KG1 (cell line): ENCODE measurements at places on chromosomes 7 and 10.

GRCh38 chr7:102469351-102469971, 4.7 kb downstream of the LRWD1 start:
- DNase-seq: no peak

GRCh38 chr10:99368646-99369045, 39.5 kb downstream of the CNNM1 start:
- no peak for DNase-seq

DNA sequence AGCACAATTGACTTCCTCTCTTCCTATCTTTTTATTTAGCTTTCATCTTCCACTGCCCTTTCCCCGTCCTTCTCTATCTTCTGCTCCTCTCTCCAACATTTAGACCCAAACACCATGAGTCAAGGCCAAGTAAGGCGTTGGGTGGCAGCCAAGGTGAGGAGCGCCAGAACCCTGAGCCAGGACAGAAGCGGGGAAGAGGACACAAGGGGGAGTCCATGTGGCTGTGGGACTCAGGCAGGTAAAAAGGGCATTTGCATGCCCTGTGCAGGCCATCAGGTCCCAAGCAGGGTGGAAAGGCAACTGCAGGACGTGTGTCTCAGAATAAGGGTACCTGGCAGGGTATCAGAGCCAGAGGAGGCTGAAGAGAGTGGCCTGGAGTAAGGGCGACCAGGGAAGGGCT, 192.4 kb upstream of the PFKP start:
- no peak for DNase-seq

- DNase-seq: no peak
These were observed 1165.4 kb downstream of the XPNPEP1 start for GRCh38 chr10:108757946-108758345.

DNA sequence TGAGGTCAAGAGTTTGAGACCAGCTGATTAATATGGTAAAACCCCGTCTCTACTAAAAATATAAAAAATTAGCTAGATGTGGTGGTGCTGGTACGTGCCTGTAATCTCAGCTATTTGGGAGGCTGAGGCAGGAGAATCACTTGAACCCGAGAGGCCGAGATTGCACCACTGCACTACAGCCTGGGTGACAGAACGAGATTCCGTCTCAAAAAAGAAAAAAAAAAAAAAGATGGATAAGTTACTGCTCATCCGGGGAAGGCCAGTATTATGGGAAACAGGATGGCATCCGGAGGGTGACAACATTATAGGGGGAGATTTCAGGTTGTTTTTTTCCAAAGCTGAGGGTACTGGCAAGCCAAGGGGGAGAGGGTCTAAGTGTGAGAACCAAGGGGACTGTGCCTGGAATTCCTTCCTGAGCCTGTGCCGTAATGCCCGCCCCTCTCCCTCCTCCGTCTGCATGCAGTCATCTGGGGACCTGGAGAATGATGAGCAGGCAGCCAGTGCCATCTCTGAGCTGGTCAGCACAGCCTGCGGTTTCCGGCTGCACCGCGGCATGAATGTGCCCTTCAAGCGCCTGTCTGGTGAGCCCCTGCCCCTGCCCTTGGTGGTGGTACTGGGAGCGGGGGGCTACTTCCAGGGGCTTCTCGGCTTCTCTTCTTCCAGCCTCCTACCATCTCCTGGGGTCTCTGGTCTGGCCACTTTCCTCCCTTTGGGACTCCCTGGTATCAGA, 4.4 kb downstream of the LAMTOR4 start:
- DNase-seq: no peak

DNA sequence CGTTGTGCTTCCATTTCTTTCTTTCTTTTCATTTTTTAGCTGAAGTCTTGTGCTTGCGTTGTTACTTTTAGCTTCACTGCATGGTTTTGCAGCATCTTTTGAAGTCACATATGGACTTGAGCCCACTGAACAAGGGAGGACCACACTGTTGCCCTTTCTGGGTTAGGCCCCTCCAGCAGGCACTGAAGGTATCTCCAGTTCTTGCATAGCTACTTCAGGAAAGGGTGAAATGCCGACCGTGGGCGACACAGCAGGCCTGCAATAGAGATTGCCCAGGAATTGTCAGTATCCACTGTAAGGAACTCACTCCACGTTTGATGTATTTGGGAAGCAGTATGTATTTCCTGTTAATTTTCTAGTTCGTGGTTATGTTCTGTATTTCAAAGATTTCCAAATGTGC, 85.1 kb downstream of the WDR37 start:
- DNase-seq: no peak

DNA sequence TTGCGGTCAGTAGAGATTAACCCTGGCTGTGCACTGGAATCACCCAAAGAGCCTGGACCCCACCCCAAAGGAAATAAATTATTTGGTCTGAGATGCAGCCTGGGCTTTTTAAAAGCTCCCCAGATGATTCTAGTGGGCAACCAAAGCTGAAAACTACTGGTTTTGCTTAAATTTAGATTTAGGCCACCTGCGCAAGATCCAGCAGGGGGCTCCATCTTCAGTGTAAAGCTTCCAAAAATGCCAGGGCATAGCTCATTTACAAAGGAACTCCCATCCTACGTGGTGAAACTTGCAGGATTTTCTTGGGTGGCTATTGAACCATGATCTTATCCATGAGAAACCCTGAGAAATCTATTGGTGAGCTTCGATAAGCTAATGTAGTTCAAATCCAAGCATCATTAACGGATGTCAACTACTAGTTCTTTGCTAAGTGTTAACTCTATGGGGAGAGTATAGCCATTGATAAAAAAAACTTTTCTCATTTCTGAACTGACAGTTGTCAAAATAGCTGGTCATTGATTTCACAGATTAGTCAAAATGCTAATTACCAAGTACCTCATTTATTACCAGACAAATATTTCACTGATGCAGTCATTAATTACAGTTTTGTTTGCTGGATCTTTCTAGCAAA, 315.3 kb downstream of the LHFPL3 start:
- DNase-seq: no peak

GRCh38 chr7:26965724-26966123, 101.3 kb upstream of the SKAP2 start:
- DNase-seq: no peak

- DNase-seq: no peak
These were observed 93.4 kb upstream of the OIT3 start for GRCh38 chr10:72800000-72800740.

DNA sequence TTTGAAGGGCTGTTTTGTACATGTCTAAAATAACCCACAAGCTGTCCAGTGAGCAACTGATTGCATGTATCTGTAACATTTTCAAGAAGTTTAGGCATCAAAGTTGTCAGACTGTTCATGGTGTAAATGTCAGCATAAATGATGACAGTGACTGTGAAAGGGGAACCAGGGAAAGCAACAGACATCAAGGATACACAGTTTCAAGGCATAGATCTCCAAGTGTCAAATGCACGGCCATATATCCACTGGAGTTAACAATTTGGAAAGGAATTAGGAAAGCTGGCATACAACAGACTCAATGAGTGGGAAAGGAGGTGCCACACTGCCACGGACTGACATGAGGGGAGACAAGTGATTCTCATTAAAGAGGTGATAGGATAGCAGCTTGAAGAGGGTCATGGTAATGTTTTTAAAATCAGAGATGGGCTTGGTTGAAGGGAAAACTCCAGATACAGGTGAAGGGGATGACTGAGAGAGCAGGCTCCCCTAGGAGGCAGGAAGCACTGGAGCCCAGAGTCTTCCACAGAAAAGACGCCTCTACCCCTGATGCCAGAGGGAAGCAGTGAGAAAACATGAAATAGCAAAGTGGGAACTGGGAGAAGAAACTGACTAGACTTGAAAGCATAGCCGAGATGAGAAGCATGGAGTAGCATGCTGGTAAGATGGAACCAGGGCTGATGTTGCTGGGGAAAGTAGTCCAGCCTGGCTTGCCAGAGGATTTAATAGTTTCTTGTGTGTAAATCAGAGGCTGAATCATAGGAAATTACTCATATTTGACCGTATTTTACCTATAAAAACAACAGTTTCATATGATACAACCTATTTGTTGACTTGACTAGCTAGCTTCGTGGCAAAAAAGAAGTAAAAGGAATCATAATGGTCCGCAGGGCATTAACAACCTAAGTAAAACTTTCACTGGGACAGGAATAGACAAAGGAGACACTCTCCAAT, 18.6 kb downstream of the NSMCE4A start:
- no peak for DNase-seq

GRCh38 chr7:28960071-28960840, 2.1 kb upstream of the TRIL start:
- no peak for DNase-seq

GRCh38 chr10:121524157-121524817, 74.0 kb downstream of the FGFR2 start:
- DNase-seq: no peak

DNA sequence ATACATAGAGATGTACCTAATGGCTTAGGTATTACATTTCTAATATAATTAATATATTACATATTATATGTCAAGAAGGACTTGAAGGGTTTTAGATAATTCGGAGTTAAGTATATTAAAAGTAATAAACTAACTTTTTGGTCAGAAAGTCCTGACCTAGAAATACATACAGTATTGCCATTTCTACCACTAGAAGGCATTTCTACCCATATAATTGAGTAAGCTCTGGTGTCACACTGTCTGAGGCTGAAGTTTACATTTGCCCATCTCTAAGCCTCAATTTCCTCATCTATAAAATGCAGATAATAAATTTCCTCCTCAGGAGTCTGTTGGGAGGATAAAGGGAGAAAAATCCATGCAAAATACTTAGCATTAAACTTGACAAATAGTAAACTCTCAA, 7.1 kb downstream of the FKBP14 start:
- no peak for DNase-seq

DNA sequence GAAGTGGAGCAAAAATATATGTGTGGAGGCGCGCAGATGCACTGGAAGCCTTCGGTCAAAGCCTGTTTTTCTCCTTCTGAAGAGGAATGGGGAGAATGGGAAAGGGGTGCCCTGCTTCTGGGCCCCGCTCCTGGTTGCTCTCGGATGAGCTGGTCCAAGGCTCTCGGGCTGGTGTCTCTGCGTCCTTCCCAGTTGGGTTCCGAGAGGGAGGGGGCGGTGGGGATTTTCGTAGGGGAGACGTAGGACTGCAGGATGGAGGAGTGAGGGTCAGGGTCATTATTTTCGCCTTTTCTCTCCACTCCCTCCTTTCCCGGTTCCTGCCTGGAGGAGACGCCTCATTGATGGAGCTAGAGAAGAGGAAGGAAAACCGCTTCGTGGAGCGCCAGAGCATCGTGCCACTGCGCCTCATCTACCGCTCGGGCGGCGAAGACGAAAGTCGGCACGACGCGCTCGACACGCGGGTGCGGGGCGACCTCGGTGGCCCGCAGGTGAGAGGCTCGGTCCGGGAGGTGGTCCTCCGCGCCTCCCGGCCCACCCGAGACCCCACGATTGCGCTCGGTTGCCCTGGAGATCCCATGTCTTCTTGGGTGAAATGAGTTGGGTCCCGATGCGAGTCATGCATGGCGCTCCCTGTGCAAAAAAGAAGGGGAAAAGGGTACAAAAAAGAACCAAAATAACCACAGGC, 790 bp downstream of the ADAM22 start:
- no peak for DNase-seq

GRCh38 chr7:126361183-126361582, 891.6 kb downstream of the GRM8 start:
- DNase-seq: no peak

DNA sequence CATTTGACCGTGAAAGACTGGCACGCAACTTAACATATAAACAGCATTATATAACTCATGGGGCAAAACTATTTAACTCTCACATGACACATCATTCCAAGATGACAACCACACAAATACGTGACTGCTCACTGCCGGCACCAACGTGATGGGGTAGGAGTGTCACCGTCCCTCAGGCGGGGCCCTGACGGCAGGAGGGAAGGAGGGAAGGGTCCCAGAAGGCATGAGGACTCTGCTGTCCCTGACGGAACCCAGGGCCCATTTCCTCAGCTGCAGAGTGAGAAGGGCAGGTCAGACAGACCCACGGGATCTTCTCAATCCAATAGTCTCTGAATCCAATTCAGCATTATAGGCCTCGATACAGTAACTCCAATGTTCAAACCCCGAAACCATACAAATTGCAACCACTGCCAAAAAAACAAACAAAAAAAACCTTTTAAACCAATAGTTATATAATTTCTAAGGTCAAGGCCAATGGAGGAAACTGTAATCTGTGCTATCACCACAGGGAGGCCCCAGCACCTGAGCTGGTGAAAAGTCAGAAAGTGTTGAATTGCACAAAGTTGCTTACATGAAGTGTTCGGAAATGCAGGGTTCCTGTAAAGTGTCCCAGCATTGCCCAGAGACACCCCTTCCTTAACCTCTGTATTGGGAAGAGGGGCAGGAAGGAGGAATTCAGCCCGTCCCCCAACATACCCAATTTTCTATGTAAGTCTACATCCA, 137.4 kb downstream of the TNS3 start:
- DNase-seq: no peak

DNA sequence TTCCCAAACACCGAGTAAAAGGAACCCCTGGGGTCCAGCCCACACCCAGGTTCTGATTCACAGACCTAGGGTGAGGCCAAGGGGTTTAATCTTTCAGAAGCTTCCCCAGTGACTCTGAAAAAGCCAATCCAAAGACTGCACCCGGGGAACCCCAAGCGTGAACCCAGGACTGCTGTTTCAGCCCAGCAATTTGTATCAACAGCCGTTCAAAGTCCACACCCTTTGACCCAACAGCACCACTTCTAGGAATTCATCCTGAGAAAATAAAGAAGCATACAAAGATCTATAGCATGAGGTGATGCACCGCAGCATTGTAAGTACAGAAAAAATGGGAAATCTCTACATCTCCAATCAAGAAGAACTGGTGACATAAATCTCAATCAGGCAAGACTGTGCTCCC, 24.4 kb downstream of the DLG5 start:
- DNase-seq: no peak

GRCh38 chr10:130928306-130928705, 383.2 kb downstream of the TCERG1L start:
- DNase-seq: no peak

DNA sequence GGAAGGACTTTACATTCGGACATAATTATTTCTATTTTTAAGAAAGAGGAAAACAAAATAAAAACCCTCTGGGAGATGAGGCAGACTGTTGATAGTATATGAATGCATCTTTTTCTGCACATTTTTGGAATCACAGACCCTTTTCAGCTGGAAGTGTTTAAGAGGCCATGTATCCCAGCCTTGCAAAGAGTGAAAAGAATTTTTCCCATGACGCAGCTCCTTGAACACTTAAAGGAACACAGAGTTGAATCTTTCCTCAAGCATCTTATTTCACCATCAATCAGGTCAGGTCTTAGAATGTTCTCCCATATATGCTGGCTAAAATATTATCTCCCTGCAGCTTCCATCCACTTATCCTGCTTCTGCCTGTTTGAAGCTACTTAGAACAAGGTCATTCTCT, 45.9 kb upstream of the PAPSS2 start:
- DNase-seq: no peak

GRCh38 chr10:97234400-97234799, 48.6 kb upstream of the SLIT1 start:
- peak; percentile 25 for DNase-seq

- no peak for DNase-seq
These were observed 72.5 kb upstream of the EGFR start for GRCh38 chr7:54946271-54946670.

- no peak for DNase-seq
These were observed 86.8 kb upstream of the CACNA2D1 start for GRCh38 chr7:82530361-82530760.

- no peak for DNase-seq
These were observed 8.9 kb downstream of the NT5C3A start for GRCh38 chr7:33053721-33054120.
